Stromal cell of bone marrow (primary cell): ENCODE measurements at places on chromosomes 5 and 9.

GRCh38 chr9:29069376-29069775, 1496.1 kb upstream of the C9orf72 start:
- DNase-seq = no peak

DNA sequence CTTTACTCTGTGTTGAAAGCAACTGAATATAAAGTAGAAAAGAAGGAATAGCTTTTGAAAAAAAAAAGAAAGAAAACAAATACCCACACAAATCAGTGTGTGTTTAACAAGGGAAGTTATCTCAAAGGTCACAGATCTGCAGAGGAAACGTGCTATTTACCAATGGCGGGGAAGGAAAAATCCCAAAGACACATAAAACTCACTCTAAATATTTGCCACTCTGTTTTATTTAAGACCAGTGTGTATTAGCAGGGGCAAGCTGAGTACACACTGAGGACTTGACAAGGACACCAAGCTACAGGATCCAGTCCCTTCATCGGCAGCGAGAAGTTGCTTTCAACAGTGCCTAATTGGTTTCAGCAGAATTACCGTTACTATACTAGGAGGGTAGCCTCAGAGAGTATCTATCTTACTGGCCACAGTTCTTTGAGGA, 252.5 kb downstream of the DEPDC1B start:
- no peak for DNase-seq

- DNase-seq = peak; percentile 34
Observed at GRCh38 chr5:67693956-67694809, 497.6 kb upstream of the CD180 start.

DNA sequence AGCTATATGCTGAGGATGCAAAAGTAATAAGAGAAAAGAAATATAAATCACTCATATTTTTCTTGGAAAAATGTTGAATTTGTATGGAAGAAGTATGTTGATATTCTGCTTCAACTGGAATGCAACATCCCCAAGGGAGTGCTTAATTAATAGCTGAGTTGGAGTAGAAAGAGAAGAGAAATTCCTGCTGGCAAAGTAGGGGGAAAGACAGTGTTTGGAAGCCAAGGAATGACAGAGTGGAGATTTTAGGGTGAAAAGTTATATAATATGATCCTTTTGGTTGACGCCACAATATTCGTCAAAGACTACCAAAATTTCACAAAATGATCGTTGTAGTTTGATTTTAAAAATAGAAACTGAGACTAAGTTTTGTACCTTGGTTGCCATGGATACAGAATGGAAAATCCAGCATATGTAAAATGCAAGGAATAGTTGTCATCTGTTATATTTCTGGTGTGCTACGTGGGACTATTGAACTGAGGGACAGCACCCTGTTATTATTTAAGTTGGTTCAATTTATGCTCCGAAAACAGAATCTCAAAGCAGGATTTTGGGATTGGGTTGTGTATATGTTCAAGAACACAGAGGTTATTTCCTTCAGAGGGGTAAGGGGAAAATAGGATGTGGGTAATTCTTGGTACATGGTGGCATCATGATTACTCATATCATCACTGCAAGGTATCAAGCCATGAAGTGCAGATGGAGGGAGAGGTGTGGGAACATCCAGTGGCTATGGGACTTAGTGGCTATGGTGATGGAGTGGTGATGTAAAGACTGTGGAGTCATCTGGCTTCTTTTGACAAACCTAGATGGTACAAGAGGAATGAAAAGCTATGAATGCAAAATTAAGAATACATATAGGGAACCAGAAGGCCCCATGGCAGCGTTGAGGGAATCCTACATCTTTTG, 61.0 kb downstream of the SUB1 start:
- peak; percentile 10 for DNase-seq

DNA sequence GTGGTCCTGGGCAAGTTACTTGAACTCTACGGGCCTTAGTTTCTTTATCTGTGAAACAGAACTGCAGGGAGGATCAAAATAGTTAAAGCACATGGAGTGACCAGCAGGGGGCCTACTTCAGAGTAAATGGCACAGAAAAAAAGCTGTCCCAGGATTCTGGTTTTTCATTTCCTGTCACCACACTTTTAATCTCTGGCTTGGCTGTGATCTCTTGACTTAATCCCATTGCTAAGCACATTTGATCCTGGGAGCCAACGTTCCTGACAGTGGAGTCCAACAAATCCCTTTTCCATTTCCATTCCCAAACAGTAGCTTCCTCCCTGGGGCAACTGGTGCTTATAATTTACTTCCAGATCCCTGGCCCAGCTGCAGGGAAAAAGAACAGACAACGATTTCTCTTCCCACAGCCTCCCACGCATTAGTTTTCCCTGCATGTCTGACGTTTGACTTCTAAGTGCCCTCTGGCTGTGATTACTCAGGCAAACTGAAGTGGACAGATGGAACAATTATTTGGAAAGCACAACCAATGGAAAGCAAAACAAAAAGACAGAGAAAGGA, 136.5 kb upstream of the STK32A start:
- DNase-seq = peak; percentile 32
